ENCODE measurements at places on chromosomes 13 and 19.
A peak's percentile ranks its signal among the peaks of the same experiment; 100 is the strongest.

DNA sequence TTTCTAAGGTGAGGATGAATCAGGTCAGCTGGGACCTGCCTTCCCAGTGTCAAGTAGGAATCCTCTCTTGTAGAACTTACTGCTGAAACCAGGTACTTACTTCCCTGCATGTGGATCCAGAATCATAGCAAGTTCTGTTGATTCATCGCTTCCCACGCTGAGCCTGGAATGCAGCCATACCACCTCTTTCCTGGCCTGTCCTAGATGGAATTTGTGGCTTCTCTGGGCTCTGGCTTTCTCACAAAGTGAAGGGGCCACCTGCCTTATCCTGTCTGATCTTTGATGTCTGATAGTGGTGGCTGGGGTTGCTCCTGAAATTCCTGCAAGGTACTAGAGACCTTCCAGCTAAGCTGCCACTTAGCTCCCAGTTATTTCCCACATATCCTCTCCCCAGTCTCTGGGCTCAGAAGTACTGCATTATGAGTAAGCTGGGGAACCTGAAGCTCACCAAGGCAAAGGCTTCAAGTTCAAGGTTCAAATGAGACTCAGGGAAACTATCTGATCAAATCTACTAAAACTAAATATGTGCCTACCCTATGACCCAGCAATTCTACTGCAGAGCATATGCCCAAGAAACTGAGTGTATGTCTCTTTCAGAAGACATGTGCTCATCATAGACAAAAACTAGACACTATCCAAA lies 103.5 kb downstream of the SUCLA2 start:
- DNase-seq = no peak

- no peak for DNase-seq
Observed at GRCh38 chr19:55451163-55451964, 8.3 kb upstream of the SHISA7 start.

DNA sequence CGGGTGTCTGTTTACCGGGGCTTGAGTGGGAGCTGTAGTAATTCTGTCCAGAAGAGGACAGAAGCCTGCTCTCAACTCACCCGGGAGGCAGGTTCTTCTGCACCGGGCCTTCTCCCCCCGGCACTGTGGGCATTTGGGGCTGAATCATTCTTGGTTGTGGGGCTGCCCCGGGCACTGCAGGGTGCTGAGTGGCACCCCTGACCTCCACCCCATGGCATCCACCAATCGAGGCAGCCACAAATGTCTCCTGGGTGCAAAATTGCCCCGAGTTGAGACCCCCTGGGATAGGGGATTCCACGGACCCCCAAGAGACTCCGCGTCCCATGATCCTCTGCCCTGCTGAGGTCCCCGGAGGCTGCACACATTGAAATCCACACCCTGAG lies 68.8 kb downstream of the GNG7 start:
- no peak for DNase-seq

GRCh38 chr19:9406798-9407352 lies 28.5 kb downstream of the ZNF266 start:
- DNase-seq = peak; percentile 67

- no peak for DNase-seq
Observed at GRCh38 chr19:11833541-11833940, 15.0 kb upstream of the ZNF439 start.

DNA sequence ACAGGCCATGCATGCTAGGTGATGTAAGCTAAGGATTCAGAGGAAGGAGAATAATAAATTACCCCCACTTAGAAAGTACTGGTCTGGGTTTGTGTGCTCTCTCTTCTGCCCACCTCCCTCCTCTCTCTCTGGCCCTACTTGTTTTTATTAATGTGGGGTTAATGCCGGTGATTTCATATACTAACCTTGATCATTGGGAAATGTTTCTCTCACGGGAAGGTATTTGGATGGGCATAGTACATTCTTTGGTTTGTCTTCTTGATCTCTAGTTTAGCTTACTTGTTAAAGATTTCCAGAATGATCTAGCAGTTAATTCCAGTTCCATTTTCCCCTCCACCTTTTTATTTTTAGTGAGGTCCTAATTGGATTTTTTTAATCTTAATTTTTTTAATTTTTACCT lies 24.6 kb downstream of the ARHGAP35 start:
- no peak for DNase-seq

DNA sequence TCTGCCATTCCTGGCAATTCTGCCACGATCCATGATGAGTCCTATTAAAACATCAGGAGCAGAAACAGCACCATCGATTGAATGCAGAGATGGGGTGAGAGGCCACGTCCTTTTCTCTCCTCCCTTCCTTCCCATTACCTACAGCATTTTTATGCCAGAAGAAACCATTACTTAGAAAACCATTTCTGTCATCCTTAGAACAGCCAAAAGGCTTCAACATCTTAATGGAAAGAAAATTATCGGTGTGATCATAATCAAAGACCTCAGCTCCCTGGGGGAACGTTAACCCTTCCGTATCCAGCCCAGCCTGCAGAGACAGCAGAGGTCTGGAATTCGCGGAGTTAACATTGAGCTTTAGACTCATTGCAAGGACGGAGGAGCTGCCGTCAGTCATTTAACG lies 56.0 kb upstream of the SIAH3 start:
- no peak for DNase-seq

DNA sequence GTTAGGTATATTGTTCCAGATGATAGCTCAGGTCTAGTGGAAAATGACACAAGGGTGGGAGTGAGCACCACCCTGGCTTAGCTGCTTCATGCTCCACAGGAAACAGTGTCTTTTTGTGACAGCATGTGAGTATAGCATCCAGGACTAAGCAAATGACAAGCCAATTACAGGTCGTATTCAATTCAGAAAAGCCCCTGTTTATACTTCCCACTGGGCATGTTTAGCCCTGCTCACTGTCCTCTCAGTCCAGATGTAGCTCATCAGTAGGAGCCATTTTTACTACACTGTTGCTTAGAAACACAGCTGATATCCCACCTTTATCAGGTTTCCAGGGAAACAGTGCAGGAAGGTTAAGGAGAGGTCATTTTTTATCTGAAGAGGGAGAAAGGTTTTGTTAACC lies 8.0 kb downstream of the ABHD13 start:
- no peak for DNase-seq

GRCh38 chr13:39451860-39452301 lies 151.1 kb downstream of the LHFPL6 start:
- no peak for DNase-seq

GRCh38 chr13:32904266-32904665 lies 112.0 kb upstream of the KL start:
- DNase-seq = no peak

- DNase-seq = no peak
Observed at GRCh38 chr19:46772170-46773017, 16.0 kb downstream of the SLC1A5 start.

GRCh38 chr13:42239644-42240043 lies 32.3 kb upstream of the AKAP11 start:
- DNase-seq = no peak

GRCh38 chr13:82898586-82898985 lies 983.7 kb downstream of the SLITRK1 start:
- no peak for DNase-seq

DNA sequence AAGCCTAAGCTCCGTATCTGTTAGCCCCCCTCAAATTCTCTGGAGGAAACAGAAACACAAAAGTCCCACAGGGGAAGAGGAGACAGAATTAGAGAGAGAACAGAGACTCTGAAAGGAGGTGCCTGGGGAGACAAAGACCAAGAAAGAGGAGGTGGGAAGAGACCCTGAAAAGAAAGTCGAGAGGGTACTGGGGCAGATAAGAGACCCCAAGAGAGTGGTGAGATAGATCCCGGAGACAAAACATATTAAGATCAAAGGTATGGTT lies 915 bp upstream of the GRWD1 start:
- no peak for DNase-seq

GRCh38 chr13:107778094-107778493 lies 437.2 kb downstream of the LIG4 start:
- no peak for DNase-seq

DNA sequence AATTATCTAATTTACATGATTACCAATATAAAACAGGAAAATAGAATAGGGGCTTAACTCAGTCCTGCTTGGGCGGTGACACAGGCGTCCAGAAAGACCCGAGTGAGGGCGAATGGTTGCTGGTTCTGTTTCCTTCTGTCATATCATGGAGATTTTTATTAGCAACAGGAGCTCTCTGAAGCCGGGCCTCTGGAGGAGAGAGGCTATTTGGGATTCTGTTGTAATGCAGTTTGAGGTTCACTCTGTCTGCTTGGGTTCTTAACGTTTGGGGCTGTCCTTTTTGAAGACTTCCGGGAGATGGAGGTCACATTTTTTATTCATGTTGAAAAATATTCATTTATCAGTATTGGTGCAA lies 115.7 kb upstream of the ZNF536 start:
- DNase-seq = no peak

DNA sequence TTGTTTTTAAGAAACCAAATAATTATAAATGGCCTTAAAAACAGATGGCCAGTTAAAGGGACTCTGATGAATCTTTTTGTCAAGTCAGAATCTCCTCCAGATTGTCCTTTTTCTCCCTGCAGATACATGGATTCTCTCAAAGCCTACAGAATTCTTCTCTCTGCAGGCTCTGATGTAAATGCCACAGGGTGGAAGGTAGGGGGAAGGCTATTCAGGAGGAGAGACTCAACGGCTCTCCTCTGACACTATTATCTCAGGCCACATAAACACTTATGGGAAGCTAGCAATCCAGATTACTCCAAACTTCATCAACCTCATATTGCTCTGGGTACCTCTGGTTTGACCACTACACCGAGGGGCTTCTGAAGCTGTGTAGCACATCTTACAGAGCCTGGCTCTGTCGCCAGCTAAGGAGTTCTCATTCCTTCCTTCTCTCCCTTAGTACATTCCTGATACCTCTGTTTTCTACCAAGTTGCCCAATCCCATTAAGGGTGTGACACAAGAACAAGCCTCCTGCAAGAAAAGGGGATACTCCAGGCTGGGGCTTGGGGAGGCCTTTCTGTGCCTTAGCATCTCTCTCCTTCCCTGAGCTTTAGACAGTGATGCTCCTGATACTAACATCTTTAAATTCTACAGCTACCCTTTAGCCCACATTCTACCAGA lies 14.9 kb downstream of the LCP1 start:
- no peak for DNase-seq

DNA sequence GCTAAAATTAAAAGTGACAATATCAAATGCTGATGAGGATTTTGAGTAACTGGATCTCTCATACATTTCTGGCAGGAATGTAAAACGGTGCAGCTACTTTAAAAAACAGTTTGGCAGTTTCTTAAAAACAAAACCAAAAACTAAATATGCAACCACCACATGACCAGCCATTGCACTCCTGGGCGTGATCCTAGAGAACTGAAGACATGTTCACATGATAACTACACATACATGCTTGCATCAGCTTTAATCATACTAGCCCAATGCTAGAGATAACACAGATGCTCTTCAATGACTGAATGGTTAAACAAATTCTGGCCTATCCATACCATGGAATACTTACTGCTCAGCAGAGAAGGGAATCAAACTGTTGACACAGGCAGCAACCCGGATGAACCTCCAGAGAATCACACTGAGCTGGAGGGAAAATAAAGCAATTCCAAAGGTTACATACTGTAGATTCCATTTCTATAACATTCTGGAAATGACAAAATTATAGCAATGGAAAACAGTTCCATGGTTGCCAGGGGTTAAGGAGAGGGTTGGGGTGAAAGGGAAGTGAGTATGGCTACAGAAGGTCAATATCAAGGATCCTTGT lies 25.5 kb upstream of the NAXD start:
- DNase-seq = no peak

DNA sequence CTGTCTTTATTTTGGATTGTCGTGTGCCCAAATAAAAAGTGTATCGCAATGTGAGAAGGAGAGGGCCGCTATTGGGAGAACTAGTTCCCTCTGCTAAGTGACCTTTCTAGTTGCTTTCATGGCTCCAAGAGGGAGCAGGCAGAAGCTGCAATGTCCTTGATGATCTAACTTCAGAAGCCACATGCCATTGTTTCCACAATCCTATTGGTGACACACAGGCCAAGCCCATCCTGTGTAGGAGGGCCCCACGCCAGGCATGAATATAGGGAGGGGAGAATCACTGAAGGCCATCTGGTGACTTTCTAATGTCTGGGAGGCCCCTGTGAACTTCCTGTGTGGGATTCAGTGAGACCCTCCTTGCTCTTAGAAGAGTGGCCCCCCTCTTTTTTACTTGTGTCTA lies 47.8 kb upstream of the KPNA3 start:
- DNase-seq = no peak

- no peak for DNase-seq
Observed at GRCh38 chr19:4403005-4403761, 743 bp downstream of the CHAF1A start.

DNA sequence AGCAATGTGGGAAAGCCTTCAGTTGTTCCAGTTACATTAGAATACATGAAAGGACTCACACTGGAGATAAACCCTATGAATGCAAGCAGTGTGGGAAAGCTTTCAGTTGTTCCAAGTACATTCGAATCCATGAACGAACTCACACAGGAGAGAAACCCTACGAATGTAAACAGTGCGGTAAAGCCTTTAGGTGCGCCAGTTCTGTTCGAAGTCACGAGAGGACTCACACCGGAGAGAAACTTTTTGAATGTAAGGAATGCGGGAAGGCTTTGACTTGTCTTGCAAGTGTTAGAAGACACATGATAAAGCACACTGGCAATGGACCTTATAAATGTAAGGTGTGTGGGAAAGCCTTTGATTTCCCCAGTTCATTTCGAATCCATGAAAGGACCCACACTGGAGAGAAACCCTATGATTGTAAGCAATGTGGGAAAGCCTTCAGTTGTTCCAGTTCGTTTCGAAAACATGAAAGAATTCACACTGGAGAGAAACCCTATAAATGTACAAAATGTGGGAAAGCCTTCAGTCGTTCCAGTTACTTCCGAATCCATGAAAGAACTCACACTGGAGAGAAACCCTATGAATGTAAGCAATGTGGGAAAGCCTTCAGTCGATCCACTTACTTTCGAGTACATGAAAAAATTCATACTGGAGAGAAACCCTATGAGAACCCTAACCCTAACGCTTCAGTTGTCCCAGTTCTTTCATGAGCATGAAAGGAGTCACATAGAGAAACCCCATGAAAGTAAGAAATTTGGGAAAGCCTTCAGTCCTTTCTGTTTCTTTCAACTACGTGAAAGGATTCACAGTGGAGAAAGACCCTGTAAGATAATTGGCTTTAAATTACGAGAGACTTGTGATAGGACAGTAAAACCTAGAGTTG lies 20.1 kb downstream of the ZNF627 start:
- no peak for DNase-seq

- DNase-seq = no peak
Observed at GRCh38 chr19:10713317-10713716, 4.6 kb upstream of the DNM2 start.

DNA sequence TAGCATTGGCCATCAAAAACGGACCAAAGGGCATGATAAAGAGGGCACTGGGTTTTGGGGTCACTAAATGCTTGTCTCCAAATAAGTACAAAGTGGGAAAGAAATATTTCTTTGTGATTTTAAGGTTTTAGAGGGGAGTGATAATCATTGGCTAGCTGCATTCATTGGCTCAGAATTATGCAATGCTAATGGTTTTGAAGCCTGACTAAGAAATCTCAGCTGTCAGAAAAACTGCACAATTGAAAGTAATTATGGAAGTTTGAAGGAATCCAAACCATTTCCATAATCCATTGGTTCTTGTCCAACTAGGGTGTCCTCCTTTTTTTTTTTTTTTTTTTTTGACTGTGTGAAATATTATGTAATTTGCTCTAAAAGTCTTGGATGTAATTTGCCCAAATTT lies 88.2 kb upstream of the ARGLU1 start:
- DNase-seq = no peak
